ENCODE measurements at places on chromosomes 12 and 14.

DNA sequence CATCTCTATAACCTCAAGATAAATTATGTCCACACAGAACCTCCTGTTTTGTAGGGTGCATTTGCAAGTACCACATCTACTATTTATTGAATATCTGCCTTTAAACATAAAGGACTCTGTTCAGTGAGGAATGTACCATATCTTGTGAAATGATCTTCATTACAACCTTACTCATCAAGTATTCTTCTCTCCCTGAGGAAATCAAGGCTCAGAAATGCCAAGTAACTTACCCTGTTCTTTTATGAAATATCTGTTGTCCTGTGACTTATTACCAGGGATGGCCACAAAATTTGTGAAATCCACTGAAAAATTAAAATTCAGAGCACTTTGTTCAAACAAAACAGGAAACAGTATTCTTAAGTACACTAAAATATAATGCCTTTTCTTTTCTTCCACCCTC lies 366.7 kb downstream of the GALC start:
- DNase-seq, result no peak

DNA sequence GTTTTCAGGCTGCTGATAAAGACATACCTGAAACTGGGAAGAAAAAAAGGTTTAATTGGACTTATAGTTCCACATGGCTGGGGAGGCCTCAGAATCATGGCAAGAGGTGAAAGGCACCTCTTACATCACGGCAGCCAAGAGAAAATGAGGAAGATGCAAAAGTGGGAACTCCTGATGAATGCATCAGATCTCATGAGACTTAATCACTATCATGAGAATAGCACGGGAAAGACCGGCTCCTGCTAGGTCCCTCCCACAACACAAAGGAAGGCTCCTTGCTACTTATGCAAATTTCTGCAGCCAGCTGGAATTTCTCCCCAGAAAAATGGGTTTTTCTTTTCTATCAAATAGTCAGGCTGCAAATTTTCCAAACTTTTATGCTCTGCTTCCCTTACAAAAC lies 174.1 kb upstream of the RMST start:
- DNase-seq, result no peak

DNA sequence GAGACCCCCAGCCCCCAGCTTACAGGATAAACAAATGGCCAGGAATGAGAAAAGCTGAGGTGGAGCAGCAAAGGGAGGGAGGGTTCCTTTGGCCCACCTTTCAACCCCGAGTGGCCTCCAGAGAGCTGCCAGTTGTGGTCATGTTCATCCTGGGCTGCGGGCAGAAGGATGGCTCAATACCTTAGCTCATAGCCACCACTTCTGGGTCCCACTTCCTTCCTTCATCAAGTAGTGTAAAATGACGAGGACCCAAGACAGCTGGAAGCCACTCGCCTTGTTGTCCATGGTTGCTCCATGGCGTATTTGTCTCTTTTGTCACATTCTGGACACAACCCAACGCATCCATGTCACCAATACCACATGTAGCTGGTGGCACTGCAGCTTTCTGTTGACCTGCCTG lies 24.2 kb downstream of the CRACR2A start:
- no peak for DNase-seq

- DNase-seq, result no peak
Measured at GRCh38 chr12:91189516-91189915, 6.9 kb upstream of the DCN start.

DNA sequence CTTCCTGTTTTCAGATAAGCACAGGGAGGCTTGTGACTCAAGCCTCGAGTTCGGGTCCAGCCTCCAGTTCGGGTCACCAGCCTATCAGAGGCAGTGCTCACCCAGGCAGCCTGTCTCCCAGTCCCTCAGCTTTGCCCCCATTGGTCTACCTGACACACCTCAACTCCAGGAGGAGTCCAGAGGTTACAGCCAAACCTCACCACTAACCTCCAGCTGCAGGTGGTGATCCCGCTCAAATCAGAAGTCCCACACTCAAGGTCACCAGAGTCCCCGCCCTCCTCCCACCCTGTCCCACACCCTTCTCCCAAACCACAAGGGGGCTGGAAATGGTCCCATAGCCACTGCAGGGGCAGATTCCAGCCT lies 42.1 kb downstream of the KDM2B start:
- DNase-seq, result no peak

Data from renal pelvis (tissue), 12 donors.